Liver (tissue), 10 donors: ENCODE measurements at places on chromosomes 5 and 9. TPM values are rescaled to one million over a fixed set of nuclear protein-coding genes. Genes with fewer than 3 reads are reported as not detected.

GRCh38 chr5:134732819-134733218, 5.5 kb upstream of the CAMLG start:
- DNase-seq = no peak

GRCh38 chr5:56601641-56602071, 213.7 kb upstream of the MAP3K1 start:
- no peak for DNase-seq

DNA sequence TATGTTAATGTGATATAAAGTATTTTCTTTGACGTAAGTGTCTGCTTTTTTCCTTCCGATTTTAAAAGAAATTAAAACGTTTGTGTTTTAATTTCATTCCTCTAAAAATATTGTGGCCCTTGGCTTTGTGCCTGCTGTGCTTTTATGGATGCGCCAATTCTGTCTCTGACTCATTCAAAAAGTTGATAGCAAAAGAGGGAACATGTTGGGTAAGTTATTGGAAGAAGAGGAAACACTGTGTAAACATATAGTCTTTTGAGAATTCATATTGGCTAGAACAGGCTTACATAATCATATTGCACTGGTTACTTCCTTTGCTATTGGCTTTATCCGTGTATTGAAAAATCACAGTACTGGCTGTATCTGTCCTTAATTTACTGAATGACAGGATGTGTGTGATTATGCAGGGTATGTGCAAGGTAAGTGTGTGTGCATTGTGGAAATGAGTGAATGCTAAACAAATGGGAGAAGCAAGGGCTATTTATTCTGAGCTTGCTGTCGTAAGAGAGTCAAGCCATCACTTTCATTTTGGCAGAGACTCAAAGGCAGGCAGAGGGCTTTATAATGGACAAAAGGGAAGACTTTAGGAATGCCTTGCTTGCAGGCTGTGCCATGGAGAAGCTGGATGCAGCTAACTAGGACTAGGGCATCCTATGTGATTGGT, 67.8 kb downstream of the SGCD start:
- DNase-seq = no peak

DNA sequence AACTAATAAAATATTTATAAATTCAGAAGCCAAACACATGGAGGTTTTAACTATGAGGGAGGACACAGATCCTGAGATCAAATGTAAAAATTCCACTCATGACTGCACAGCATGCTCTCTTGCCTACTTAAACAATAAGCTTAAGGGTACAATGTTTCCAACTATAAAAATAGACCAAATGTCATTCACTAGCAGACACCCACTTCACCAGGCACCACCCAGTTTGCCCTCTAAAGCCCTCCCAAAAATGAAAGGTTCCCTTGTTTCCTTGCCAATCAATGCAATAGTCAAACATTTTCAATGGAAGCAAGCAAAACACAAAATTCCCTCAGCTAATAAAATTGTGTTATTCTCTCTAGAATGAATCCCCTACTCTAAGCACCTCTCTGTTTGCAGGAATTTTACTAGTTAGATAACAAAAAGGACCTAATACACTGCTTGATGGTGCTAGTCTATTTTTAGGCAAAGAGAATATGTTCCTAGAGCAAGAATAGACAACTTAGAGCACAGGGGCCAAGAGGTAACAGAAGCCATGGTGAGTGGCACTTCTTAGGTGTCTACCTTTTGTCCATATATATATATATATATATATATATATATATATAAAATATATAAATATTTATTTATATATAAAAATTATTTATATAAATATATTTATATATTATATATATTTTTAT, 135.3 kb downstream of the HOMER1 start:
- no peak for DNase-seq

DNA sequence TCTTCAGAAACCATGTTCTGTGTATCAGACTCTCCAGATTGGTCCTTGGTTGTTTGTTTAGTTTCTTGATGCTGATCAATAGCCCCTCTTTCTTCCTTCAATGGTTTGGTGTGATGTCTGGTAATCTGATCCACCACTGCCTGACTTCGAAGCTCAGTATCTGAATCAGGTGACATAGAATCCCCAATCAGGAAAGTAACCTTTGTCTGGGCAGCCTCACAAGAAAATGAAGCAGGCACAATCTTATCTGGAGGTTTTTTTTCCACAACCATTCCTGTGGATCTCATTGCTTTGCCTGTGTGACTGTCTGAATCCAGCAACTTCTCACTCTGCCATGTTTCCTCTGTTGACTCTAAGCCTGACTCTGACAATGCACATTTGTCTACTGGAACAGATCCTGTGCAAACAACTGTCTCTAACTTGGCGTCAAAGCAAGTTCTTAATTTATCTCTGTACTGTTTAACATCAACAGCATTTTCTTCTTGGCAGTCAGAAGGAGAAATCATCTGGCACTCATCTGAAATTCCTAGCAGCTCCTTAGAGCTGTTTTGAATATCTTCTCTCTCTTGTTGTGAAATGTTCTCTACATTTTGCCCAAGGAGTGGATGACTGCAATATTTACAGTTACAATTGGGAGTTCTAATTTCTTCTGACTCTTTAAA, 37.1 kb upstream of the RAPGEF6 start:
- no peak for DNase-seq

Gene EIF4E1B
- not detected for polyA plus RNA-seq

- no peak for DNase-seq
These were observed 166.9 kb upstream of the PDE4D start for GRCh38 chr5:60060389-60060788.

DNA sequence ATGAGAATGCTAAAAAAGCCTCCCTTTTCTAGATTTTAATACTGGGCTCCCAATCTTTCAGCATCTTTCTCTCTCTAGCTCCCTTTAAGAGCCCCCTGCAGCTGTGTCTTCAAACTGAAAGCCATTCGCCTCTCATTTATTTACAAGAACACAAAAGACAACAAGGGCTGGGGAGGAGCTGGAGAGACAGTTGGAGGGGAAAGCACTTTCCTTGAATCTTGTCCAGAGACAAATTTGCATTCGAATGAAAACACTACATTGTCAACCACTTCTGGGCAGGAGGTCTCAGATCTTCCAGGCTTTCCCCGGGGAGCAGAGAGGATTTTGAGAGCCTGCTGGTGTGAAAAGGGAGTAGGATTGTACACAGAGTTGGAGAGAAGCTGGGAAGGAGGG, 518.3 kb downstream of the CTNND2 start:
- DNase-seq = no peak

Gene FOXD4L3
- not detected for polyA plus RNA-seq

DNA sequence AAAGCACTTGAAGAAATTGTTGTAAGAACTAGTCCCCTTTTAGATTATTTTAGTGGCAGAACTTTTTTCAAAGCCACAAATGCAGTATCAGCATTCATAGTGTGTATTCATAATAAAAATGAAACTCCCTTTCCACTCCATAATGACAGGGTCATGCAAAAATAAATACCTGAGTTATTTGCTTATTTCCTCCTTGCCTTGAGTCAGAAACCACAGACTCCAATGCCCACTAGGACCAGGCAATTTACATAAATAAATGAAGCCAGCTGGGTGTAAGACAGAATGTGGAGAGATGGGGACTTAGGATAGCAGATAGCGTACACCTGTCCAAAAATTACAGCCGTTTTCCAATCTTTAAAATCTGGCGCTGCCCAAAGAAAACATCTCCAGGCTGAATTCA, 417.8 kb downstream of the TMEM161B start:
- DNase-seq = no peak

DNA sequence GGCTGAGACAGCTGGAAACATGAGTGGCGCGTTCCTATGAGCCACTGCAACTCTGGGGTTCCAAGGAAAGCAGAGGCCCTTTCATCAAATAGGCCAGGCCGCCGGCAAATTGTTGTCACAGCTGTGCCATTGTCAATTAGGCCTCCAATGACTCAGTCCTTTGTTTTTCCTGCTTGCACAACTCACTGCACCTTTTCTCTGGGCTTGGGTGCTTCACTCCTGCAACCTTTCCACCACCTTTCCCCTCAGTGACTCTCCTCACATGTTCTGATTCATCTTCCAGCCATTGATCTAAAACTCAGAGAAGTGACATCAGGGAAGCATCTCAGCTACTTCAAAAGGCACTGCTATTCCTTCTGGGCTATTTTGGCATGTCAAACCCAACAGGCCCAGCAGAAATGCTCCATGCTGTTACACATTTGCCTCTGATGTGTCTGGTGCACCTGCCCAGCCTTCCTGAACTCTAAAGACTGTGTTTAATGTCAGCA, 653.7 kb downstream of the NR2F1-AS1 start:
- DNase-seq = no peak

GRCh38 chr5:14310901-14311300, 167.8 kb downstream of the TRIO start:
- DNase-seq = no peak

Gene LPAR1
- 1.2 TPM for polyA plus RNA-seq

DNA sequence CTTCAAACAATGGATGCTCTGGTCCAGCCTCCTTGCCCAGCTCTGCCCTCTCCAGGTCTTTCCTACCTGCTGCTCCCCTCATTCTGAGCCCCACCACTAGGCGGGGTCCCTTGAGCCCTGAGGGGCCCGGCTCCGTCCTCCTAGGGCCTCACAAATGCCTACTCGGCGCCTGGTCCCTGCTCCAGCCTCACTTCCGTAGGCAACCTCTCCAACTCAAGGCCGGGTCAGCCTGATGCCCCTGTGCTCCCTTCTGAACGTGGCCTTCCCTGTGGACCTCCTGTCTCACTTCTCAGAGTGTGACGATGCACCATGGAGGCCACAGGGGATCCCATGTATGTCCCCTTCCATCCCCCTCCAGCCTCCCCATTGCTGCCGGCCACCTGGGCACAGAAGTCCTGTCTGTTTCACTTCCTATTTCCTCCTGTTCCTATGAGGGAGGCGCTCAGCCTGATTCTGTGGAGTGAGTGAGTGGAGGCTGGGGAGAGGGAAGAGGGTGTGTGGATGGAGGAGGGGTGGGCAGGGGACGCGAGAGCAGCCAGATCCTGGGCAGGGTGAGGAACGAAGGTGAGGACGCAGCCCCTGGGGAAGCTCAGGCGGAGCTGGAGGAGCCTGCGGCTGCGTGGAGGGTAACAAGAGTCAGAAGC, 127.2 kb upstream of the FAM120A start:
- DNase-seq = no peak

- DNase-seq = peak; percentile 41
These were observed 186.9 kb downstream of the RGS3 start for GRCh38 chr9:113650207-113651131.

DNA sequence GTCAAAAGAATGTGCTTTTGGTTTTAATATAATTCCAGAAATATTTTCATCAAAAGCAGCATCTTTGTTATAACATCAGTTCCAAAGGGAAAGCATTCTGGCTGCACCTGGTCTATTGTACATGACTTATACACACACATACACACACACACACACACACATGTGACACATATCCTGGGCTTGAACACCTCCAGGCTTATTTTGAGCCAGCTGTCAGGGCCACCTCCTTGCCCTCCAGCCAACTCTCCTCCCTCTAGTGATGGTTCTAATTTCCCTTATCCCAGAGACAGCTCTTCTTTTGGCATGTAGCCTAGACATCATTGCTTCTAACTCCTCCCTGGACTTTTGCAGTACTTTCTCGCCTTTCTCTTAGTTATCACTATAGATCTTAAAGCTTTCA, 115.0 kb downstream of the PIK3R1 start:
- DNase-seq = no peak

Gene PTPRD
- polyA plus RNA-seq = 0.78 TPM

Gene SGCD
- polyA plus RNA-seq = 0.35 TPM

- DNase-seq = no peak
These were observed 186.6 kb upstream of the MEF2C start for GRCh38 chr5:89069591-89069990.

DNA sequence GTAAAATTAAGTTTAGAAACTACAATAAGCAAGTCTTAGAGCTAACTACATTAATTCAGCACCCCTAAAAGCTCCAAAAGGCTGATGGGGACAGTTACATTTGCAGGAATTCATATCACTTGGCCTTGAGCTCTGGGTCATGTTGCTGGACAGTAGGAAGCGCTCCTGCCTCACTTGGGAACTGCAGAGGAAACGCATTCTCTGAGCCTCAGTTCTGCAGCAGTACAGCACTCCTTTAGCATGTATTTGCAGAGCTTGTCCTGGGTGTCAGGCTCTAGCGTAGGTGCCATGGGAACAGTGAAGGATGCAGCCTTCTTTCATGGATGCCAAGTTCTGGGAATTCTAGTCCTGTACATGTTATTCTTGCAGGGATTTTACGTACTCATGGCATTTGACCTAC, 710.4 kb downstream of the IRX1 start:
- DNase-seq = no peak
